Smooth muscle cell of the pulmonary artery (primary cell): ENCODE measurements at places on chromosomes 3 and 15. TPM values are rescaled to one million over a fixed set of nuclear protein-coding genes. Genes with fewer than 3 reads are reported as not detected.

Gene CPNE4
- total RNA-seq, result not detected in 2 replicates

Gene ITIH1
- 0.17 and 0.33 TPM in 2 replicates for total RNA-seq

Gene RFT1
- 16.4 and 23.6 TPM in 2 replicates for total RNA-seq

Gene AQP9
- total RNA-seq, result not detected in 2 replicates

Gene SLC2A2
- not detected in 2 replicates for total RNA-seq

Gene MYL3
- total RNA-seq, result not detected in 2 replicates

Gene AGBL1
- not detected in 2 replicates for total RNA-seq

Gene NEK4
- 25.0 and 29.6 TPM in 2 replicates for total RNA-seq

Gene TIMP4
- total RNA-seq, result 1.1 and 3.2 TPM in 2 replicates

Gene SRGAP3
- 2.8 and 7.6 TPM in 2 replicates for total RNA-seq

Gene MEX3B
- 7.2 and 11.9 TPM in 2 replicates for total RNA-seq

Gene CHRNB4
- total RNA-seq, result not detected in 2 replicates

Gene HYAL1
- 0.89 and 2.5 TPM in 2 replicates for total RNA-seq

Gene ADGRG7
- 0.07 TPM in 1 of 2 replicates, not detected in the other for total RNA-seq

Gene RYR3
- 0.07 TPM in 1 of 2 replicates, not detected in the other for total RNA-seq

Gene SCN11A
- under 0.01 TPM in 1 of 2 replicates, not detected in the other for total RNA-seq

Gene THPO
- total RNA-seq, result 0.10 and 0.46 TPM in 2 replicates

Gene FOXB1
- total RNA-seq, result not detected in 2 replicates

Gene IL5RA
- total RNA-seq, result not detected in 2 replicates

Gene TRNT1
- 19.8 and 20.0 TPM in 2 replicates for total RNA-seq

Gene KCNAB1
- 2.0 and 35.6 TPM in 2 replicates for total RNA-seq

Gene TGM4
- not detected in 2 replicates for total RNA-seq

Gene RHCG
- total RNA-seq, result 0.07 and 0.50 TPM in 2 replicates

Gene KNL1
- total RNA-seq, result 2.0 and 5.7 TPM in 2 replicates

Gene CD200
- 12.3 and 12.8 TPM in 2 replicates for total RNA-seq

Gene NLGN1
- 2.3 and 5.8 TPM in 2 replicates for total RNA-seq

Gene FBXO40
- total RNA-seq, result not detected in 2 replicates

Gene TM6SF1
- total RNA-seq, result 0.33 and 0.83 TPM in 2 replicates

Gene SEMA6D
- 4.4 and 12.3 TPM in 2 replicates for total RNA-seq

Gene CPLX3
- total RNA-seq, result not detected in 2 replicates

Gene TNFSF10
- 0.33 and 1.1 TPM in 2 replicates for total RNA-seq

Gene DPPA4
- total RNA-seq, result under 0.01 TPM in 1 of 2 replicates, not detected in the other

Gene HIGD2B
- total RNA-seq, result 0.10 TPM in 1 of 2 replicates, not detected in the other

Gene MEF2A
- 40.5 and 55.9 TPM in 2 replicates for total RNA-seq

Gene SMAD6
- 20.8 and 27.9 TPM in 2 replicates for total RNA-seq

Gene SLC6A6
- total RNA-seq, result 20.4 and 55.4 TPM in 2 replicates

Gene RLBP1
- not detected in 2 replicates for total RNA-seq

Gene RPS27L
- total RNA-seq, result 205 and 254 TPM in 2 replicates

Gene GOLGA6L4
- total RNA-seq, result 0.85 and 1.1 TPM in 2 replicates

Gene VEPH1
- total RNA-seq, result 33.4 and 72.0 TPM in 2 replicates

Gene IQCB1
- 8.4 and 9.4 TPM in 2 replicates for total RNA-seq

Gene TMEM207
- not detected in 2 replicates for total RNA-seq

Gene SEMA5B
- total RNA-seq, result 0.33 and 0.72 TPM in 2 replicates

Gene ACP3
- 0.33 TPM in 1 of 2 replicates, not detected in the other for total RNA-seq

Gene PATL2
- total RNA-seq, result 0.33 and 0.36 TPM in 2 replicates

Gene XCR1
- total RNA-seq, result not detected in 2 replicates

Gene ZNF774
- total RNA-seq, result 2.5 and 2.8 TPM in 2 replicates

Gene MUC20
- 0.20 and 0.50 TPM in 2 replicates for total RNA-seq

Gene ROBO2
- 0.43 and 1.4 TPM in 2 replicates for total RNA-seq

Gene IQCF5
- total RNA-seq, result not detected in 2 replicates
